ENCODE measurements at places on chromosomes 2 and 18. TPM values are rescaled to one million over a fixed set of nuclear protein-coding genes. Genes with fewer than 3 reads are reported as not detected.

ATL2 gene
- total RNA-seq = 99.9 TPM

EGR4 gene
- total RNA-seq = not detected

GCC2 gene
- 39.2 TPM for total RNA-seq

MFSD2B gene
- 2.2 TPM for total RNA-seq

ATP6V1B1 gene
- total RNA-seq = 73.2 TPM

ACADL gene
- total RNA-seq = 16.1 TPM

CIB4 gene
- 0.29 TPM for total RNA-seq

KCNF1 gene
- total RNA-seq = 0.70 TPM

REG1B gene
- not detected for total RNA-seq

PLGLB1 gene
- total RNA-seq = 6.9 TPM

BOD1L2 gene
- not detected for total RNA-seq

G6PC2 gene
- total RNA-seq = 0.23 TPM

ITGAV gene
- total RNA-seq = 73.6 TPM

RGPD3 gene
- total RNA-seq = 0.29 TPM

SATB2 gene
- total RNA-seq = 9.1 TPM

SAG gene
- total RNA-seq = not detected

SETBP1 gene
- 48.8 TPM for total RNA-seq

SKA1 gene
- 3.3 TPM for total RNA-seq

NGEF gene
- 1.7 TPM for total RNA-seq

CNTNAP5 gene
- 0.58 TPM for total RNA-seq

EVA1A gene
- total RNA-seq = 34.6 TPM

SCYGR1 gene
- not detected for total RNA-seq

DSC2 gene
- total RNA-seq = 19.8 TPM

LIMS3 gene
- 2.0 TPM for total RNA-seq

All from metanephros (tissue), 2 donors.